Activated CD4-positive, alpha-beta memory T cell treated with anti-CD3 and anti-CD28 coated beads, Interleukin-2, amount 10 ng/mL, durations not matched to agents 7 days and 5 days (primary cell): ENCODE measurements at places on chromosomes 13 and 19. TPM values are rescaled to one million over a fixed set of nuclear protein-coding genes. Genes with fewer than 3 reads are reported as not detected.

DNA sequence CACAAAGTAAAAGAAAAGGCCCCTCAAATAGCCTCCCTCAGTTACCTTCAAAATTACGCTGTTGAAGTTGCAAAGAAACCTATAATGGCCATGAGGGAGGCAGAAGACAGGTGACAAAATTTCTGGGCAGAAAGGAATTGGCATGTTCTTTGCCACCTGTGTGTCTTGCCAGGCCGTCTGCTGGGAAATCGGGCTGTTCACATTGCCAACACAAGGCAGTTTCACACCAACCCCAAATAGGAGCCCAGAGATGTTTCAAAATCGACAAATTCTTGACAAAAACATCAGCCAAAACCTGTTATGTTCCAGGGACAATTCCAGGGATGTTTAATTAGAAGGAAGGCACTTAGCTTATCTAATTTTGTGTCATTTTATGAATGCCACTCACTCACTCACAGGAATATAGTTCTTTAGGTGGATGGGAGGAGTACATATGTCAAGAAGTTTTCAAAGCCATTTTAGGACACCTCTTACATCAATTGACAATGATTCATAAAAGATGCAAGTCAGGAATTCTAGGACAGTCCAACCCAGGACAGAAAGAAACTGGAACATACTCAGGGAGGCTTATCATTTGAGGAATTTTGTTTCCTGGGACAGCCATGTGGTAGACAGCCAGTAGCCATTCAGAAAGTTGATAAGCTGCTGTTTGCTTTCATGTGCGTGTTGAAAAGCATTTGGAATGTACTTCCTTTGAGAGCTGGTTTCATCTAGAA, 164.5 kb downstream of the RGCC start:
- no peak for DNase-seq

GRCh38 chr19:57934820-57935665, at the start of gene ZNF418:
ZNF418 (minus strand) TSS chr19:57935402; CDS start chr19:57933822, 1,580 bp downstream.
- DNase-seq = peak; percentile 51

- no peak for DNase-seq
Observed at GRCh38 chr13:50320271-50320862, 305.1 kb downstream of the KCNRG start.

GRCh38 chr13:94123557-94123956, 355.9 kb downstream of the DCT start:
- no peak for DNase-seq

Gene GJB2
- 5.8 TPM for total RNA-seq

DNA sequence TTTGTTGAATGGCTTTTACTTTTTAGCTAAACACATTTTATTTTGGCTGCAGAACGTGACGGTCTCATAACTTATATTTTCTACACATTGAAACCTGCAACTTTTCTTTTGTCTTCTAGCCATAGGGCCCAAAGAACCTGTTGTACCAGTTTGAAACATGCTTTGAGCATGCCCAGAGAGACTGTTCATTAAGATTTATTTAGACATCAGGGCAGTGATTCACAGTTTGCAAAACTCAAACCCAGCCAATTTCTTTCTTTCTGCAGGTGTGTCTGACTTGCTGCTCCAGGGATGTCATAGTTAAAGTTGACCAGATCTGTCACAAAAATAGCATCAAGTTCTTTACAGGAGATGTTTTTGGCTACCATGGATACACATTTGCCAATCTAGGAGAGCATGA, 22.0 kb downstream of the SAE1 start:
- no peak for DNase-seq

GRCh38 chr19:55372316-55373081, 2.2 kb upstream of the IL11 start:
- no peak for DNase-seq

- no peak for DNase-seq
Observed at GRCh38 chr13:113437408-113438010, 15.8 kb downstream of the ADPRHL1 start.

Gene KASH5
- 0.81 TPM for total RNA-seq

Gene ZNF790
- 9.5 TPM for total RNA-seq

Gene PRKCG
- not detected for total RNA-seq

DNA sequence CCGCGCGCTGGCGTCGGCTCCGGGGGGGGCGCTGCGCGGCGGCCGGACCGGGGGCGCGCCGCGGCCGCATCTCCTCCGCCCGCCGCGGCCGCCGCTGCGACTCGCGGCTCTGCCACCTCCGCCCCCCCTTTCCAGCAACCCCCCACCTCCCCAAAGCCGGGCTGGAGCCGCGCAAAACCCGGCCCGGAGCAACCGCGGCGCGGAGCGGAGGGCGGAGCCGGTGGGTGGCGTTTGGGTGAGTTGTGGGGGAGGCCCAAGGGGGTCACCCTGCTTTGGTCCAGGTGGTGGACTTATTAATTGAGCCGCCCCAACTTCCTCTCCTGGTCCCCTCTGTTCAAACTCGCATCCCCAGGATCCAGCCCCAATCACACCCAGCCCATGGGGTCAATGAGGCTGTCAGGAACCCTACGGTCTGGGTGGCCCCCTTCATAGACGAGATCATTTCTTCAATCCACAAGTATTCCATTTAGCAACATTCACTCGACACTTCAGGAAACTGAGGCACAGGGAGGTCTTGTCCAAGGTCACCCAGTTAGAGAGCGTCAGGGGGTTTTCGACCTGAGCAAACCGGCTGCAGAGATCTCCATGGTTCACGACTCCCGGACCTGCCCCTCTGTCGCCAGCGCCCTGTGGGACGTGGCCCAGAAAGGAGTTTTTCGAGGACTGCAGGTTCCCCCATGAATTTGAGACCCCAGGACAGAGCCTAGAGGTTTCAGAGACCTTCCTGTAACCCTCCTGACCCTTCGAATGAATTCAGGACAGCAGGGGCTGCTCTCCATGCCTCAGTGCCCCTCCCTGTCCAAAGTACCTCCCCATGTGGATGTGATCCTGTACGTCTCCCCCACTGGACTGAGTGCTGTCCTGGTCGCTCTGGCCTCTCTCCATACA, 22.4 kb upstream of the SEMA6B start:
- DNase-seq = no peak

GRCh38 chr13:111007209-111007608, 92.3 kb upstream of the ANKRD10 start:
- DNase-seq = no peak

GRCh38 chr13:108915095-108915633, 285.8 kb downstream of the MYO16 start:
- no peak for DNase-seq

Gene B3GNT8
- 5.4 TPM for total RNA-seq

Gene KANK3
- total RNA-seq = 7.4 TPM

DNA sequence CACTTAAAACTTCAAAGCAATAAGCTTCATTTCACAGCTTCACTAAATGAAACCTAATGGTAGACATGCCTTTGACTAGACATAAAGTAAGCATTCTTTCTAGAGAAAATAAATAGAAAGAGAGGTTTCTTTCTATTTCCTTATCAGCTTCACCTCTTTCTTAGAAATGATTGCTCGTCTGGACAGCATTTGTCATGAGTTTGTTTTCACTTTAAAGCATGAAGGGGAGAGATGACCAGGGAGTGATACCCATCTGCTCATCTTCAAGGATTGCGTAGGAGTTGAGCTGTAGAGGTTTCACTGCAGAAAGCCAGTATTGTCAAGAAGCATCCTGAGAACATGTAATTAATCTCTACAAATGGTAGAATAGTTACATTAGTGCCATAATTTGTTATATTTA, 61.3 kb downstream of the COL4A2 start:
- no peak for DNase-seq

DNA sequence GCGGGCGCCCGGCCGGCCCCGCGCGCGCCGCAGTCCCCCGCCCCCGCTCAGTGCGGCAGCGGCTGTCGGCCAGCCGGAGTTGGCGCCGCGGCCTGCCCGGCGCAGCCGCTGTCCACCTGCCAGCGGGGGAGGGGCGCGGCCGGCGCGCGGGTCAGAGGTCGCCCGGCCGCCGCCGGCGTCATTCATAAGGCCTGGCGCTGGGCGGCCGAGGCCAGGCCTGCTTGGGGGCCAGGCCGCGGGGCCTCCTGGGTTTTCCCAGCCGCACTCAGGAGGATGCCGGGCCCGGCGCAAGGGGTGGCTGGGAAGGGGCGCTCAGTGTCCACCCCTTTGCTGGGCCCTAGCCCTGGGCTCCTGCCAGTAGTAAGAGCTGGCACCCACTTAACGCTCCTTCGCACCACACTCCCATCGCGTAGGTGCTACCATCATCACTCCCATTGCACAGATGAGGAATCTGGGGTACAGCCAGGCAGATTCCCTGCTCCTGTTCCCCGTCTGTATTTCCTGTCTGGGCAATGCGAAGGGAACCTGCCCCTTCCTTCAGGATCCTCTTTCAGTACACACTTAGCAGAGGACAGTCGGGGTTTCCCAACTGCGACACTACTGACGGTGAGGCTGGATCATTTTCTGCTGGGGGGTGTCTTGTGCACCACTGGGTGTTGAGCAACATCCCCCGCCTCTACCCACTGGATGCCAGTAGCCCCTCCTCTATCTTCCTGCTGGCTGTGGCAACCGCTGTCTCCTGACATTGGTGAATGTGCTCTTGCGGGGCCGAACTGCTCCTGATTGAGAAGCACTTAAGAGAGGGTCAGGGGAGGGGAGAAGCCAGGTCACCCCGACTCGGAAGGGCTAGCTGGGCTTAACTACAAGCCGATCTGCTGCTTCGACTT, 846 bp upstream of the PRKACA start:
- DNase-seq = peak; percentile 27

Gene GDF15
- not detected for total RNA-seq

- no peak for DNase-seq
Observed at GRCh38 chr19:1161716-1162115, 12.4 kb downstream of the SBNO2 start.

Gene CAPS
- 12.5 TPM for total RNA-seq

Gene FZR1
- total RNA-seq = 72.2 TPM

- DNase-seq = peak; percentile 23
Observed at GRCh38 chr19:42683917-42684513, 56.3 kb downstream of the PSG3 start.

DNA sequence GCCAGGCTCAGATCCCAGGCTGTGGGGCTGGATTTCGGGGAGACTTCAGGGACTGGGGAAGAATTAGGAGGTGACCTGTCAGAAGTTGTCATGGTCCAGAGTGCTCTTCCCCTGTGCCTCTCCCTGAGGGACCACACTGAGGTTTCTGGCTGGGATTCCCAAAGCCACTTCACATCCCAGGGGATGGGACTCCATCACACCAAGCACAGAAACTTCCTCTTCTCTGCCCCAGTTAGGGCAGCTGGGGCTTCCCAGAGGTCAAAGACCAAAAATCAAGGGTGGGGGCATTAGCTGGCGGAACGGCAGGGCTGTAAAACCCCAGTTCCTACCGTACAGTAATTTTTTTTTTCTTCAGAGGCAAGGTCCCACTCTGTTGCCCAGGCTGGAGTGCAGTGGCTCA, 7.4 kb downstream of the FCER2 start:
- DNase-seq = no peak

DNA sequence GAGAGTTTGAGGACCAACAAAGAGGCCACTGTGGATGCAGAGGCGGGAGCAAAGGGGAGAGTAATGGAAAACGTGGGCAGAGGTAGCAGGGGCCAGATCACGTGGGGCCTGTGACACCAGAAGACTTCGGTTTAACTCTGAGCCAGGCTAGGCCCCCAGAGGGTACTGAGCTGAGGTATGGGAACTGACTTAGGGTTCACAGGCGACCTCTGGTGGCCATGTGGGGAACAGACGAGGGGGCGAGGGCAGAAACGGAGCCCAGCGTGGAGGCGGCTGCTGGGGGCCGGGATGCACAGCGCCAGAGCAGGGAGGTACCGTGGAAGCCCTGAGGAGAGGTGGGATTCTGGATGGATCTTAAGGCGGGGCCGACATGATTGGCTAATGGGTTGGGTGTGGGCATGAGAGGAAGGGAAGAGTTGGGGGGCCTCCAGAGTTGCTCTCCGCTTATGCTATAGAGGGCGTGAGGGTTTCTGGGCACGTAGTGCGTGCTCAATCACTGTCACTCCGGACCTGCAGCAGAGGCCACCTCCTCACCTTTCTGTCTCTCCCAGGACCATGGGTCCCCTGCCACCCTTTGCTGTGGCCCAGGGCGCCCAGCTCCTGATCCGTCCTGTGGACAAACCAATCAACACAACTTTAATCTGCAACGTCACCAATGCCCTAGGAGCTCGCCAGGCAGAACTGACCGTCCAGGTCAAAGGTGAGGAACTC, 13.7 kb downstream of the PVR start:
- DNase-seq = peak; percentile 64

GRCh38 chr13:29065142-29065541, 245.0 kb downstream of the MTUS2 start:
- DNase-seq = no peak

DNA sequence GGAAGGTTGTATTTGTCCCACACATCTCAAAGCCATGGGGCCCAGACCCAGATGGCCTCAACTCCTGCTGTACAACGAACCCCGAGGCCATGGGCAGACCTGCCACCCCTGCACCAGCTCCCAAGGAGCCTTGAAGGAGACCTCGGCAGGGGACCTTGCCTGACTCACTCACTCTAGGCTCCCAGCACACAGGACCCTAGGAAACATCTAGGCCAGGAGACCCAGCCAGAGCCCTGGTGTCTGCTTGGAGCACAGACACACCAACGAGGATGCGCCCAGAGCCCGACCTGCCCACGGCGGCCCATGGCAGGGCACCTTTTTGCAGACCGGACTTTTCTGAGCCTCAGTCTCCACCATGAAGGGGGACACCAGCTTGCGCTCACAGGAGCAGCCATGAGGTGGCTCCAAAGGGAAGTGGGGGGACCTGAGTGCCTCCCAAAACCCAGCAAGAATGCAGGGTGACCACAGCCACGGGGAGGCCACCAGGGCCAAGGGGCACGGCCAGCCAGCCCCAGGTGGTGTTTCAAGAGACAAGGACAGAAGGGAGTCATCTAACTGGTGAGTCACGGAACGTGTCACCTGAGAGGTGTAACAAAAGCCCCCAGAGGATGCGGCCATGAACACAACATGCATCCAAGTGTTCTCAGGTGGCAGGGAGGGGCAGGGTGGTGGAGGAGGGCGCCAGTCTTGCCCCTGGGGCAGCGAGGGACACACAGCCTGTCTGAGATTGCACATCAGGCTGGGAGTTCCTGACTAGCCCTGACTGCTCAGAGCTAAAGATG, 4.9 kb upstream of the CERS1 start:
- no peak for DNase-seq

Gene TFPT
- total RNA-seq = 47.1 TPM

Gene ANKRD24
- 1.3 TPM for total RNA-seq

DNA sequence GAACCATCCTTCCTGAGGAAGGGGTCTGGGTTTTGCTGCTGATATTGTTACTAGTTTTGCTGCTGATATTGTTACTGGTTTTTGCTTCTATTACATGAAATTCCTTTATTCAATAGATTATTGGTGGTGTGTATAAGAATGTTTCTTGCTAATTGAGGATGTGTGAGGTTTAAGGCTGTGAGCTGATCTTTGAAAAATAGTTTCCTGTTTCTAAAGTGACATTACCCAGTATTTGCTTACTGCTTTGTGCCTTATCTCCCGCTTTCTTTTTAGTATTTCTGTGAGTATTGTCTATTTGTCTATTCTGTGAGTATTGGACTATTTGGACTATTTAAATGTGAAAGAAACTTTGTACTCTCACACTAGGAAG, 38.2 kb upstream of the C1QTNF9 start:
- DNase-seq = no peak

DNA sequence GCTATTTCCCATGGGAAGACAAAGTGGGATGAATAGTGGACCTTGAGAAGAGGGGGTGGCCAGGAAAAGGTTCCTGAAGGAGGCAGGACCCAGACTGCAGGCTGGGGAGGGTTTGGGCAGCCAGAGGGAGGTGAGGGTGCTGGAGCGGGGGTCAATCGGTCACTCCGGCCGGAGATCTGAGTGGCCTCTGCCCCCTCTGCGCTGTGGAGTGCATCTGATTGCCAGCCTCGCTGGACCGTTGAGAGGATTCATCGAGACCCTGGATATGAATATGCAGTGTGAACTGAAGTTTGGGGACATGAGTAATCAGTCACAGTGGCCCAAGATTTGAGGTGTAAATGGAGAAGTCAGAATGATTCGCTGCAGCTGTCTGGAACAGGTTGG, 5.5 kb upstream of the ZNF580 start:
- no peak for DNase-seq
